ENCODE measurements at places on chromosomes 13 and 19.

GRCh38 chr19:44808463-44809371 lies at the start of gene BCAM:
Gene BCAM, plus strand, starts transcription at chr19:44809103. Its CDS starts 22 bp downstream, at chr19:44809125.
- DNase-seq: no peak

GRCh38 chr13:91085127-91085526 lies 262.4 kb upstream of the MIR17HG start:
- DNase-seq: no peak

- DNase-seq: no peak
Observed at GRCh38 chr13:77908531-77908930, 10.1 kb downstream of the EDNRB start.

- DNase-seq: no peak
Observed at GRCh38 chr19:22528956-22529355, 105.2 kb upstream of the ZNF492 start.

- DNase-seq: no peak
Observed at GRCh38 chr19:46225558-46226004, 4.0 kb upstream of the IGFL1 start.

DNA sequence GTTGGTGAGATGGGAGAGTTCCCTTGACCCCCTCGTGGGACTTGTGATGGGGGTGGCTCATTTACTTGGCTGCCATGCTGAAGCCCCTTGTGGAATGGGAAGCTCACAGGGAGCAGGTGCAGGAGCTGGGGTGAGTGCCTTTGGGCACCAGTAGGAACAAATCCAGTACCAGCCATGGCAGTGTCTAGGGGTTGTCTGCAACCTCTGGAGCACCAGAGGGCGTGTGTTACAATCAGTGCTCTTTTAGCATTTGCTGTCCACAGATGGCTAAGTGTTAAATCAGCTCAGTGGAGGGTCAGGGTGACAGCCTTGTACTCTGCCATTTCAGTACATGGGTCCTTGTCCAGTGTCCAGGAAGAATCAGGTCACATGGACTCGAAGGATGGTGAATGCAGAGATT lies 75.6 kb downstream of the ATP8A2 start:
- no peak for DNase-seq

GRCh38 chr13:41005704-41006103 lies 13.4 kb downstream of the ELF1 start:
- DNase-seq: no peak

GRCh38 chr19:5302396-5302795 lies 38.2 kb downstream of the PTPRS start:
- DNase-seq: no peak

GRCh38 chr19:34904664-34905527 lies 21.8 kb upstream of the ZNF30 start:
- no peak for DNase-seq

DNA sequence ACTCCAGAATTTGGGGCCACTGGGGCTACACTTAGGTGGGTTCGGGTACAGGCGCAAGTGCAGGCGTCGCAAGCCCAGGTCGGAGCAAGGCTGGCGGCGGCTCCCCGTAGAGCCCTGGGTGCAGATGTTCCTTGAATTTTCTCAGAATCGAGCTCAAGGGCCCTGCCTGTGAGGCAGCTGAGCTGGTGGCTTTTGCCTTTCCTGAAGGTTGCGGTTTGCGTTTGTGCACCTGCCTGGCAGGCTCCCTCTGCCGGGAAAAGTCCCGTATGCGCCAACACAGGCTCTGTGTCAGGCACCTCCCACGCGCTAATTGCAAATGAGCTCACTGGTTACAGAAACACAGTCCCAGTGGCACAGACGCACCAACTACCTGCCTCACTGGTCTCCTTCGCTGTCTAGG lies 5.9 kb downstream of the DOHH start:
- DNase-seq: no peak

- no peak for DNase-seq
Observed at GRCh38 chr13:48155848-48156247, 60.9 kb upstream of the MED4 start.

GRCh38 chr13:114235697-114236096 lies 1.0 kb downstream of the CDC16 start:
- DNase-seq: no peak

GRCh38 chr13:44306371-44307192 lies 67.0 kb upstream of the SERP2 start:
- no peak for DNase-seq

- no peak for DNase-seq
Observed at GRCh38 chr19:55173714-55174409, 6.2 kb downstream of the SYT5 start.

- DNase-seq: no peak
Observed at GRCh38 chr19:29840066-29840950, 28.5 kb downstream of the CCNE1 start.

- no peak for DNase-seq
Observed at GRCh38 chr19:44817725-44818465, 9.0 kb downstream of the BCAM start.

DNA sequence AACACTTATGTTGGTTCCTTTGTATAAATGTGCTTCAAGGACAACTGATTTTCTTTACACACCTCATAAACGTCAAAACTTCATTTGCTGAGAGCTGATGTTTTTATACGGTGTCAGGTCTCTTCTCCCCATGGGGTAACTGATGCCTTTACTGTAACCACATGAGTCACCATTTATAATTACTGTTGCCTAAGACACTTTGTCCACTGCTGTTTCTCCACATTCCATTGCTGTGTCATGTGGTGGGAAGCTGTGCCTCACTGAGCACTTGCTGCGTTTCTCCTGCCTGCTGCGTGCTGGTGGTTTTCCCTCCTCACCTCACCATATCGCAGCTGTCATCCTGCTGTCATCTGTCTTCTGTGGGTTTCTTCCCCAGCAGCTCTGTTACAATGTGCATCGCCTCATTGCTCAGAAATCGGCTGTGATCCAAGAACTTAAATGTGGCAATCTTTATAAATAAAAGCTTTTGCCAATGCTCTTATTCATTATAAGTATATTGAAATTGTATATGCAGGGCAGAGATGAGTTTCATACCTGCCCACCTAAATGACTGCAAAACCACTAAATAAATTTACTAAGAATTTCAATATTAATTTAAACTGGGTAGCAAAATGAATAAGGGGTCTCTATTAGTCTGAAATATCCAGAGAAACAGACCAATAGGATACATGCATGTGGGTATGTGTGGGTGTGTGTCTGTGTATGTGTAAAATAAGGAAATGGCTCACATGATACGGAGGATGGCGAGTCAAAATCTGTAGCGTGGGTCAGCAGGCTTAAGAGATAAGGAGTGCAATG lies 547.0 kb upstream of the SLITRK5 start:
- DNase-seq: no peak

DNA sequence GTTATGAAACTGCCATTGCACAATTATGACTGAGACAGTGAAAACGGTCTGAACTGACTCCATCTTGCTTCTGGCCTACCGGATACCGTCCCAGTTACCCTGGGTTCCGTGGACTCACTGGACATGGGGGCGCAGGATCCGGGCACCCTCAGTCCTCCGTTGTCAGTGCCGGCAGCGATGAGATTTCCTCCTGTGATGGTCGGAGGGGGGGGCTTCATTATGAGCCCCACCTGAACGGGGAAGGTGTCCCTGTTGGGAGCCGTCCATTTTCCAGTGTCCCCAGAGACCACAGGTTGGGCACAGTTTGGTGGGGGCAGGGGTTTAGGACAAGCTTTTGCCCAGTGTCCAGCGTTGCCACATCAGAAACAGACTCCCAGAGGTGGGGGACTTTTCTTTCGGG lies 23.4 kb downstream of the TMEM255B start:
- DNase-seq: no peak

- no peak for DNase-seq
Observed at GRCh38 chr13:99738626-99739025, 232.9 kb downstream of the ZIC5 start.

- DNase-seq: no peak
Observed at GRCh38 chr13:47426126-47426849, 529.4 kb upstream of the HTR2A start.

DNA sequence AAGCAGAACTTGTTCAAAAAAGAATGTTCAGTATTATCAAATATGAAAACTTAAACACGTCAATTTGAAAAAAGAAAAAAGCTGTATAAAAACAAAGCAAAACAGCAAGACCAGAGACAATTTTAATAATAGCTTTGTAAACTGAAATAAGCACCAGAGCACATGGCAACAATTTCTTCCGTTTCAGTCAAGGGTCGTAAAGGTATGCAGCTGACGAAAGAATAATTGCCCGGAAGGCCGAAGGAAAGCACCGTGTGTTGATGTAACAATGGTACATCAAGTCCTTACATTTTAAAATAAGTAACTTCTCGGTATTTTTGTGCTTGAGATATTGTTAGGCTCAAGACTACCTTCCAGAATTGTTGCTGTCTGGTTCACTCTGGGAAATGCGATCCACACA lies 1.7 kb downstream of the PROSER1 start:
- no peak for DNase-seq

DNA sequence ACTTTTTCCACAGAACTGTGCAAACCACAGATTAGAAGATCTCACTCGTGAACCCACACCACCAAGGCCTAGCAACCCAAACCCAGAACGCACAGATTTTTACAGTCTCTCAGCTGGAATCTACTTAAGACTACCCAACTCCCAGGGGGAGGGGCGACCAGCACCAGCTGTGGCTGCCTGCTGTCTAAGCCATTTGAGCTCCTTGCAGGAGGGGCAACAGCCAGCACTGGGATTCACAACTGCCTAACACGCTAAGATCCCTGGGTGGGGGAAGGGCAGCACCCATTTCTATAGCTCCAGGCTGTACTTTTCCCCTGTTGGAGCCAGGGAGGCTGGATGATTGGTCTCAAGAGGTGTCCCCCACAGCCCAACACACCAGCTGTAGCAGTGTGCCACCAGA lies 368.8 kb downstream of the SUCLA2 start:
- no peak for DNase-seq

- DNase-seq: no peak
Observed at GRCh38 chr19:53157626-53158025, 1.2 kb downstream of the ZNF347 start.

- DNase-seq: no peak
Observed at GRCh38 chr19:5765220-5765619, 19.3 kb downstream of the PRR22 start.

- no peak for DNase-seq
Observed at GRCh38 chr13:45989607-45990006, 62.9 kb downstream of the ZC3H13 start.

GRCh38 chr19:41350735-41351338 lies 2.9 kb downstream of the TGFB1 start:
- no peak for DNase-seq

DNA sequence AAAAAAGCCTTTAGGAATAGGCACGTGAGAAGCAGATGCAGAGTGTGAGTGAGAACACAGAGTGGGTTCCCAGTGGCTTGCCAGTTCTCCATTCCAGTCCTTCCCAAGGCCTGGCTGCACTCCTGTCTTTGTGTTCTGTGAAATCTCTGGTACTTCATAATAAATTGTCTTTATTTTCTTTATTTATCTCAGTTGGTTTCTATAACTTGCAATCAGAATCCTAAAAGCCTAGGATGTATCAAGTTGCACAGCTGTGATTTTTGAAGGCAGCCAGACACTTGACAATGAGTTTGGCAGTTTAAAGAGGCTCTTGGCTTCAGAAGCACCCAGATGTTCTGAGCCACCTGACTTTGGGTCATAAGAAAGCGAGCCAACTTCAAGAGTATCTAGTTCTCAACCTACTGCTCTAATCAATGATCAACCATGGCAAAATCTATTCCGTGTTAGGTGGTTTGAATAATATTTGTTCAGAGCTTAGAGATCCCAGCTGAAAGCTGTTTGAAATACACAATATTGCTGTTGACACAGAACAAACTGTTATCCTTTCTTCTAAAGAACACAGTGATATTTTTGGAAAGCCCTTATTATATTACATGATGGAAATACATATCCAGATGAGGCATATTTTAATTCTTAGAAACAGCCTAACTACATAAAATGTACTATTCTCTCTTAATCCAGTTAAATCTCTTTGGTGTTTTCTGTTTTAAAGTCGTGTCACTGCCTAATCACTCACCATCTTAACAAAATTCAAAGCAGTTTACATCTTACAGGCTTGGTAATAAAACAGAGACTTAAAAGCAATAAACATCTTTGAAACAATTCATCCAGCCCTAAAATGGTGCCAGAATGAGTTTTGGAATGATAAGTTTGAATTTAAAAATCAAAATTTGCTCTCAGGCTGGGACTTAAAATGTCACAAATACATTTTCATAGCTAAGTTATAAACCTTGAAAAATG lies 483.0 kb upstream of the NBEA start:
- peak; percentile 49 for DNase-seq

GRCh38 chr13:78004821-78005220 lies 86.2 kb upstream of the EDNRB start:
- no peak for DNase-seq

- DNase-seq: no peak
Observed at GRCh38 chr19:28582344-28582743, 630.6 kb downstream of the UQCRFS1 start.

DNA sequence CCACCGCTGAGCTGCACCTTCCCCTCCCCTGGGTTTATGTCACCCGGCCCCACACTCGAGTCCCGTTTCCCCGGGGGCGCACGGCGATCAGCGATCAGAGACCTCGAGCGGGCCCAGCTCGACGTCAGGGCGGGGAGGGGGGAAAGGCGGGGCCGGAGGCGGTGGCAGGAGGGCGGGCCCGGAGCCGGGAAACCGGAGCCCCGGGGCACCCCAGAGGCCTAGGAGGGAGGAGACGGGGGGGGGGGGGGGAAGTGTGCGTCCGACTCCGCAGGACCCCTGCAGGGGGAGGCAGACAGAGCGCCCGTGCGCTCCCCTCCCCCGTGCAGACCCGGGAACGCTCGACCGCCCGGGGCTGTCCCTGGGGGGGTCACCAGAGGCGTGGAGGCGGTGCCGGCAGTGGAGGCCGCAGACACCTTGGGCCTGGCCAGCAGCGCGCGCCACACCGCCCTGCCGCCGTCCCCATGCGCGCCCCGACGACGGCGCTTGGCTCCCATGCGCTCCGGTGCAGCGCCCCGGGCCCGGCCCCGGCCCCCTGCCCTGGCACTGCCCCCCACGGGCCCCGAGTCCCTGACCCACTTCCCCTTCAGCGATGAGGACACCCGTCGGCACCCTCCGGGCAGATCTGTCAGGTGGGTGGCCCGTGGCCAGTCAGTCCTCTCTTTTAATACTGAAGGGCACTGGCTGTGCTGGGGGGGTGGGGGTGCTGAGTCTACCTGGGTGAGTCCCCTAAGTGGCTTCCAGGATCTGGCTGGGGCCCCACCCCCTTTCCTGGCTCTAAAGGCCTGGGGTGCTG lies 11.8 kb downstream of the PDE4A start:
- DNase-seq: no peak

DNA sequence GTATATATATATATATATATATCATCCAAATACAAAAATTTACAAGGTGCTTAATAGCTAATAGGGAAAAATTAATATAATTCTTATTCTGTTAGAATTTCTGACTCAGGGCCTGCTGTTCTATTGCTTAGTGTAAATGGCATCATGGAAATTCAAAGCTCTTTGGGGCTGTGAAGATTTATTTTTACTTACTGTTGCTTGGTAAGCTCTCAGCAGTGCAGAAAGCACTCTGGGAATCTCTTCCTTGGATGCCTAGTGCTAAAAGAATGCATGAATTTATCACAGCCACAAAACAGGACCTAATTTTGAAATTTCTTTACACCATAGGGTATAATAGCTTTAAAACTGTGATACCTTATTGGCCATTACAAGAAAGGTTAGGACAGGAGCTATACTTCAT lies 69.3 kb upstream of the SLAIN1 start:
- DNase-seq: no peak

Measured in NCI-H187 treated with DMSO at 0.1 percent for 48 hours (cell line).